Activated naive CD4-positive, alpha-beta T cell treated with Interleukin-2 at 50 U/mL for 16 hours (primary cell): ENCODE measurements at places on chromosomes 13 and 19.

- peak; percentile 77 for DNase-seq
Measured at GRCh38 chr13:33610438-33611120, 207.4 kb upstream of the RFC3 start.

- peak; percentile 45 for DNase-seq
Measured at GRCh38 chr19:34145741-34146202, 26.5 kb upstream of the LSM14A start.

DNA sequence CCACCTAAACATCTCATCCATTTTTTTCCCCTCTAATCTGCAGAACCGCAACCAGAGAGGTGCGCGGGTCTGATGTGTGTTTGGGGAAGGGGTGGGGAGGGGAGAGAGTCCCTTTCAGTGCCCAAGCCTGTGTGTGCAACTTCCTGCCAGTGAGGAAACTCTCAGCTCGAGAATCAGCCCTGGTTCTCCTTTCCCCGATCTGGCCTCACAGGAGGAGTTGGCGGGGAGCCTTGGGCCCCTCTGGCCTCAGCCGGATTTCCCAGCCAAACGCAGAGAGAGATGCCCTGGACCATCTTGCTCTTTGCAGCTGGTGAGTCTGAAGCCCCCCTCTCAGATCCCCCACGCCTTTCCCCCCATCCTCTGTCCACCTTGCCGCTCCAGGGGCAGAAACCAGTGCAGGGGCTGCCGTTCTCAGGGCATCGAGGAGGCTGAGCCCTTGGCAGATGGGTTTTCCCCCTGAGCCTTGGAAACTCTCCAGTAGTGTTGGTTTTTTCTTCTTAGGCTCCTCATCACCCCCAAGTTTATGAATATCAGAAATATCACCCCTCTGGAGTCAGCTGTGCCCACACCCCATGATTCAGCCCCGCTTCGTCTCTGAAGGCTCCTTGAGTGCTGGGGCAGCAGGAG, at the start of gene C19orf38:
C19orf38 (plus strand) TSS at position 186 of the 627 bp plus-strand sequence; CDS start at position 280, 94 bp downstream.
- no peak for DNase-seq

GRCh38 chr19:45087531-45087930, 5.4 kb upstream of the PPP1R37 start:
- peak; percentile 56 for DNase-seq

GRCh38 chr13:58994777-58995176, 1169.0 kb downstream of the DIAPH3 start:
- DNase-seq, result no peak

DNA sequence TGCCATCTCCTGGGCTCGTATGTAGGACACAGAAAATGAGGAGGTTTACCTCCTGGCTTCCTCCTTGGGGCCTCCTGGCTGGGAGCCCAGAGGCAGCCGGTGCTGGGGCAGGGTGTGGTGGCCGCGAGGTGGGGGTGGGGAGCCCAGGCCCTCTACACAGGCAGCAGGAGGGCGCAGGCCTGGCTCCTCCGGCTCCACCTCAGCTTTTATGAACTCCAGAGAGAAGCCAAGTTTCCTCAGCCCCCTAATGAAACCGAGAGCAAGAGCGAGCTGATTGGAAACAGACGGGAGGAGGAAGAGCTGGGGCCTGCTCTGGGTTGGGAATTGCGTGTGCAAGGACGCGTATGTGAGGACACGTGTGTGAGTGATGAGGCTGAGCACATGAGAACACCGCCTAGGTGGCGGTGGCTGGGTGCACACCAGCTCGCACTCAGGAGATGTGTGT, 23.1 kb downstream of the LYL1 start:
- DNase-seq, result no peak

- DNase-seq, result no peak
Measured at GRCh38 chr19:31334101-31334848, 15.0 kb downstream of the TSHZ3 start.

- DNase-seq, result no peak
Measured at GRCh38 chr19:56874530-56874929, 34.0 kb upstream of the PEG3 start.
